ENCODE measurements at places on chromosomes 3 and 15.

DNA sequence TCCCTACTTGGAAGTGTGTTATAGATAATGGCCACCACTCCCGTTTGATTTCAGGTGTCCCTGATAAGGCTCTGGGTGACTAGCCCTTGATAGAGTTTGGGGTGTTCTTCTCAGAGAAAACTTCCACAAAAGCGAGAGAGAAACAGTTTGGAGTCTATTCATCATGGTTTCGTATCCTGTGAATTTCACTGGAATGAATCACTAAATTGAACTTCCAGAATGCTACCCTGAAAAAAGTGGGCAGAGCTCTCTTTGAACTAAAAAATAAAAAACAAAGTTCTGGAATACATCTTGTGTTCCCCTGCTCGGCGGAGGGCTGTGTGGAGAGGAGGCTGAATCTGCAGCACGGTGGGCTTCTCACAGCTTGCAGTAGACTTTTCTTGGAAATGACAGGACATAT, 52.8 kb upstream of the FAM98B start:
- DNase-seq, result no peak

- no peak for DNase-seq
These were observed 242.8 kb downstream of the ZNF385D start for GRCh38 chr3:21508246-21508645.

- no peak for DNase-seq
These were observed 211.7 kb downstream of the MBNL1 start for GRCh38 chr3:152480282-152480953.

GRCh38 chr3:126618021-126618420, 36.9 kb downstream of the TXNRD3 start:
- no peak for DNase-seq

GRCh38 chr3:170178651-170179050, 2.9 kb downstream of the PHC3 start:
- DNase-seq, result no peak

- DNase-seq, result no peak
These were observed 349.9 kb downstream of the NLGN1 start for GRCh38 chr3:173747427-173747826.

GRCh38 chr3:39166134-39166710, 12.8 kb upstream of the CSRNP1 start:
- DNase-seq, result no peak

GRCh38 chr3:94459167-94459566, 396.3 kb downstream of the NSUN3 start:
- DNase-seq, result no peak

DNA sequence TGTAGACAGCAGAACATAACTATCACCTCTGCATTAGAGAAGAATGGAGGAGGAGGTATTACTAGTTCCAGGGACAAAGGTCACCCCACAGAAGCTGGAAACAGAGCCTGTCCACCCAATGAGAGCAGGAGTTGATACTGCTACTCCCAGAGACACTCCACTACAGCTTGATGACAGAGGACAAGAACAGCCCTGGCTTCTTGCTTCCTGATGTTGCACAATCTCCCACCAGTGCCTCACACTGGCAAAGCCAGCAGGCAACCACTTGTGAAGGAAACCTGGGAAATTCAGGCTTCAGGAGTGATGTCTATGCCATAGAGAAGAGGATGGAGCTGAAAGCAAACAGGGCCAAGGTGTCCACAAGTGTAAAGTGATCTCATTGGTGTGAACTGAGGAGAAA, 78.0 kb upstream of the POU1F1 start:
- DNase-seq, result no peak

- DNase-seq, result no peak
These were observed 532 bp downstream of the B4GALT4 start for GRCh38 chr3:119240101-119240590.

DNA sequence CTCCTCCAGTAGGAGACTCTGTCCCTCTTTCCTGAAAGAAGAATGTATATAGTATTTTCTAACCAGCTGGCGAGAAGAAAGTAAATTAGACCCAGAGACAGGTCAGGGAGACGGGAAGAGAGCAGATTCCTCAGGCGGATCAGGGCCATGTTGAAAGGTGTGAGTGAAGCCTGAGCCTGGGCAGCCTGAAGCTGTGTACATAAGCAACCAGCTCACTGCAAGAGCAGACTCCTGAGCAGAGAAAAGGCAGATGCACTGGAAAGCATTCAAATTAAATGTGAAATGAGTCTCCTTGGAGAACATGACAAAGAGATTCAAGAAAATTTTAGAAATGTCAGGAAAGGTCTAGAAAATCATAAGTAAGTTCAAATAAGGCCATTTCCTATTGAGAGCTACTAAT, 165.8 kb downstream of the GOLIM4 start:
- DNase-seq, result no peak

- DNase-seq, result no peak
These were observed 12.1 kb downstream of the EPHB1 start for GRCh38 chr3:134807189-134807588.

- no peak for DNase-seq
These were observed 451.7 kb upstream of the SGO1 start for GRCh38 chr3:20637729-20638128.

DNA sequence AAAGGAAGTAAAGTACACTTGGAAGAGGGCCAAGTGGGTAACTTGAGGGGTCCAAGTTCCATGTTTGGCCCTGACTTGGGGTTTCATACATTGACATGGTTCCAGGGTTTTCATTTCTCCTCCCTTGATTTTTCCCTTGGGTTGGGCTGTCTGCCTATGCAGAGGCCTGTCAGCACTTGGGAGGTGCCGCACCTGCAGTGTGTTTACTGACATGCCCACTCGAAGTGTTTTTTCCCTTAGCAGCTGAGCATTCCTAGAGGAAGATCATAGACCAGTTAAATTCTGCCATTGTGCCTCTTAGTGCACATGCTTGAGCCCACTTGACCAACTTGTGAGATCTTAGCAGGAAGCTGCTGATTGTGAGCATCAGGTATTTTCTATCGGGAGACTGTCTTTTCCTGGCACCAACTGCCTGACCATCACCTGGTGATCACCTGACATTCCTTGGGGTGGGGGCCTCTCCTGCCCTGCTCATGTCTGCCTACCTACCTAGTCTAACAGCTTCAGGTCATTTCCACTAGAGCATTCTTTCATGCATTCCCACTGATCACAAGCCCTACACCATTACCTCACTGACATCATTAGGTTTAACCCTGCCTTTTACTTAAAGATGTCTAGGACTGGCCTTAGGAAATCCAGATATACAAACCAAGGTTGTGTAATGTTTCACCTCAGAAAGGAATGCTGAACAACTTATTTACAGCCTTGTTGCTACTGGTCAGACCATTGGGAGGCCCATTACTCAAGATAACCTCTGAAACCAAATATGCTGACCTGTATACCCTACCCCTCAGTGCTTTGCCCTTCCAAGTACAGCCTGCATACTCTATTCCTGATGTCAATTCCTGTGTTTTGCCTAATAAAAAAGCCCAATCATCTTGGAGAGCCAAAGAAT, 68.3 kb downstream of the CD47 start:
- no peak for DNase-seq

GRCh38 chr3:56970461-56970879, 90.0 kb upstream of the SPATA12 start:
- DNase-seq, result no peak

GRCh38 chr3:95036526-95037021, 973.7 kb downstream of the NSUN3 start:
- no peak for DNase-seq

DNA sequence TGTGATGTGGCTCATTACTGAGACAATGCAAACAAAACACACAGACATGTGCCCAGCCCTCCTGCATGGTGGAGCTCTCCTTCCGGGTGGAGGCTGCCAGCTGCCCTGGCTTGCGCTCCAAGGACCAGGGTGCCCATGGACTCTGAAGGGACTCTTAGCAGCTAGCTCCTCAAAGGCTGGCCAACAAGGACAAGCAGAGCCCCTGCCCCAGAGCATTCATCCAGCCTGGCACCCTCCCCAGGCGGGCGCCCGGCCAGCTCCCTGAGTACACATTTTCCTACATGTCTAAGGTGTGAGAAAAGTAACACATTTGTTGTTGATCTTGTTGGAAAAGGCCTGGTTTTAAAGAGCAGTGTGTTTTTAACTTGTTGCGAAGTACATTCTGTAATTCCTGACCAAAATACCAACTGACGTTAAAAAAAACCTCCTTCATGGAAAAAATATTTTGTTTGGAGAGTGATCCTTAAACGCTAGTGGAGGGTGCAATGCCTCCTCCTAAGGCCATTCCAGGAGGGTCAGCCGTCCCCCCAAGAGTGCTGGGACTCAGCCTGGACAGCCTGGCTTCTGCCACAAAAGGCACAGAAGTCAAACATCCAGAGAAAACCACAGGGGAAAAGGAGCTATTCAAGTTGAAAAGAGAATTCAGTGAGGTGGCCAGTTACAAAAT, 86.9 kb downstream of the KLF15 start:
- peak; percentile 23 for DNase-seq

DNA sequence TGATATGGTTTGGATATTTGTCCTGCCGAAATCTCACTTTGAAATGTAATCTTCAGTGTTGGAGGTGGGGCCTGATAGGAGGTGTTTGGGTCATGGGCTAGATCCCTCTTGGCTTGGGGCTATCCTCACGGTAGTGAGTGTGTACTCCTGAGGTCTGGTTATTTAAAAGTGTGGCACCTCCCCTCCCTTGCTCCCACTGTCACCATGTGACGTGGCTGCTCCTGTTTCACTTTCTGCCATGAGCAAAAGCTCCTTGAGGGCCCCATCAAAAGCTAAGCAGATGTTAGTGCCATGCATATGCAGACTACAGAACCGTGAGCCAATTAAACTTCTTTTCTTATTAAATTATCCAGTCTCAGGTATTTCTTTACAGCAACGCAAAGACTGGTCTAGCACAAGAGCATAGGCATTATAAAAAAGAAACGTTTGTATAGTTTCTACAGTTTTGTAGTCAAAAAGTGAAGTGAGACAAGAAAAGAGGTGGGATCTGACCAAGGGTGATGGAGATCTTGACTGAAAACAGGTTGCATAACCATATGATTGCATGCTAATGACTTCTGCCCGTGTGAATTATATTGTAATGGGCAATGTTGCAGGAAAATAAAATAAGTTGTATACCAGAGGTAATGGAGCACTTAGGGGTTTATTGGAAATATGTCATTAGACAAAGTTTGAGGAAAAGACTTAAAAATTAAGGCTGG, 28.5 kb upstream of the CLASP2 start:
- DNase-seq, result no peak

GRCh38 chr3:160052385-160053047, 63.9 kb downstream of the IL12A start:
- DNase-seq, result no peak

DNA sequence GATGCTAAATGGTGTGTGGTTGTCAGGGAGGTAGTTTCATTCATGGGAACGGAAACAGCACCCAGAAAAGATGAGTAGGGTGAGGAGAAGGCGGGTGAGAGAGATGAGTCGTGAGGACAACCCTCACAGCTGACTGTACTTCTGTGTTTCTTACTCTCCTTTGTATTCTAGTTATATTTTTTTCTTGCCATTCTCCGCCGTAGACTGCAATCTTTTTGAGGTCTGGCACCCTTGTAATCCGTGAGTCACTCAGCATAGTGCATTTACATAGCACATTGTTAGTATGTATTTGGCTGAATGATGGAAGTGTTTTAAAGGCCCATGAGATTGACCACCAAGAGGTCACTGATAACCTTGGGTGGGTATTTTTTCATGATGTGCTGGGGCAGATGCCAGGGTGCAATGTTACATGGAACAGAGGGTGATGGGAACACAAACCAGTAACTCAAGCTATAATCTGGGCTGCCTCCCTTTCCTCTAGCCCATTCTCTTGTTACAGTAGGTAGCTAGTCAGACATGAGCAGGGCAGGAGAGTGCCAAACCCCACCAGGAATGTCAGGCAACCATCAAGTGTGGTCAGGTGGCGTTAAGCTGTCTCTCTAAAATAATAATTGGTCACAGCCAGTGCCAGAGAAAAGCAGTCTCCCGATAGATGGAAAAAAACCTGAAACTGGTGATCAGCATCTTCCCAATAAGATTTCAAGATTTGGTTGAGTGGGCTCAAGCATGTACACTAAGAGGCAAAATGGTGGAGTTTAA, 18.8 kb upstream of the DGKG start:
- no peak for DNase-seq

DNA sequence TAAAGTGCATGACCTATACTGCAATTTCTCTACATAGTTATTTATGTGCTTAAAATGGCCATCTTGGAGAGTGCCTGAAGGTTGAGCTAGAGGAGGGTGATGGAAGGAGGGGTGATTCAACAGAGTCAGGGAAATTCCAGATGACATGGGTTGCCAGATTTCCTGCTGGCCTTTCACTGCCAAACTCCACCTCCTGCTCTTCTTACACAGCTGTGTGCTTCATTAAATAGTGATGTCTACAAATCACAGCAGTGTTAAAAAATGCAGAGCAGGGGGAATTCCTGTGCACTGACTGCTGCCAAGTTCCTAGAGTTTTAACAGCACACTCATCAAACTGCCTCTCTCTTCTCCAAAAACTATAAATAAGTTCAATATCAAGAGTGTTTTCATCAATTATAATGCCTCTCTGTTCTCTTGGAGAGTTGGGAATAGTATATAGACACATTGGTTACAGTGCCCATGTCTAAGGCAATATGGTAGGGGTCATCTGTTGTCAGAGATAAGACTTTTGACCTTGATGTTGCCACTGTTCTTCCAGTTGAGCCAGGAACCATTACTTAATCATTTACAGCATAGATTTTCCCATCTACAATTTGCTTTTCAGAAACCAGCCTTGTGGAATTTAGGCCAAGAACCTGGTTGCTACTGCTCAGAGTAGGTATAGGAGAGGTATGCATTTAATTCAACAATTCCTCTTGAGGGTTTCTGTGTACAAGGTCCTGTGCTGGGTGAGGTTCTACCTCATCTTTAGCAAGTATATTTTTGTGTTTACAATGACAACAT, 79.6 kb downstream of the TP63 start:
- no peak for DNase-seq

DNA sequence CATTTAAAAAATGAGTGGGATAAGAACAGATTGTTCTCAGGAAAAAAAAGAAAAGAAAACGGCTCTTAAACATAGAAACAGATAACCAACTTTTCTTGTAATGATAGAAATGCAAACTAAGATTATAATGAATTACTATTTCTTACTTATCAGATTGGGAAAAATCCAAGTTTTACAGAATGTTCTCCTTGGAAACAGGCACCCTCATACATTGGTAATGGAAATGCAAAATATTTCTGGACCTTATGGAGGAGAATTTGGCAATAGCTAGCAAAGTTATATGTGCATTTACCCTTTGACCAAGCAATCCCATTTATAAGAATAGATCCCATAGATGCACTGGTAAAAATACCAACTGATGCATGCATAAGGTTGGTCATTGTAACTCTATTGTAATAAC, 3.7 kb upstream of the ANKDD1A start:
- no peak for DNase-seq

DNA sequence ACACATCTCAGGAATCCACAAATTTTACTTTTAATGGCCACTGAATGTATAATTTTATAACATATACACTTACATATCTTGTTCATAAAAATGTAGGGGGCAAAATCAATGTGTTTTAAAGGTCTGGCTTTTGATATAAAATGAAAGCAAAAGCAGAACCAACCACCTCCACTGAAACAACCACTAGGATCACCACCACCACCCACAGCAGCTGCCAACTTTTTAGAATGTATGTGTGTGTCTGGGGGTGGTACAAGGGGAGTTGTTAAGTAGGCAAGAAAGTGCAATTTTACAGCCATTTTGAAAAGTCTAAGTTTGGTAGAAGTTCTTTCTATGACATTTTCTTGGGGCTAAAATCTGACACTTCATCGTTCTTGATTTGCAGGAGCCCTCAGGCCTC, 44.0 kb downstream of the OTOL1 start:
- no peak for DNase-seq

GRCh38 chr3:105401691-105402149, 35.0 kb downstream of the ALCAM start:
- no peak for DNase-seq

All from NCI-H446 treated with DMSO at 0.1 percent for 48 hours (cell line).